ENCODE measurements at places on chromosomes 11 and 22.

DNA sequence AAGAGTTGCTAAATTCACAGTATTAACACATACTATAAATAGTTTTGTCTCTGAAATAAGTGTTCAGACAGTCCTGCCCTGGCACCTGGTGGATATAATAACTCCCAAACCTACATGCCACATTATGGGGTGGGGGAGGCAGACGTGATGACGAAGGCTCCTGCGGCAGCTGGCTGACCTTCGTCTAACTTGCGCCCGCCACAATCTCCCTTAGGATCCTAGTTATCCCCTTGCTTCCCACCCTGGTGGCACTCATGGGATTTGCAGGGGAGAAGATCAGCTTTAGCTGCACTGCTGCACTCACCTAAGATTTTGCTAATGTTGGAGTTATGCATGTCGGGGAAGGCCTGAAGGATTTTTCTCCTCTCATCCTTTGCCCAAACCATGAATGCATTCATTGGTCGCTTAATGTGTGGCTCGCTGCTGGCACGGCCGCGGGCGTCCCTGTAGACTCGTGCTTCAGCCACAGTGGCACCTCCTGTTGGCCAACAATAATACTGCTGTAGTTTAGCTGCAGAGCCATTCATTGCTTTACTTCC is 367.6 kb downstream of the SOX6 start:
- DNase-seq: no peak

DNA sequence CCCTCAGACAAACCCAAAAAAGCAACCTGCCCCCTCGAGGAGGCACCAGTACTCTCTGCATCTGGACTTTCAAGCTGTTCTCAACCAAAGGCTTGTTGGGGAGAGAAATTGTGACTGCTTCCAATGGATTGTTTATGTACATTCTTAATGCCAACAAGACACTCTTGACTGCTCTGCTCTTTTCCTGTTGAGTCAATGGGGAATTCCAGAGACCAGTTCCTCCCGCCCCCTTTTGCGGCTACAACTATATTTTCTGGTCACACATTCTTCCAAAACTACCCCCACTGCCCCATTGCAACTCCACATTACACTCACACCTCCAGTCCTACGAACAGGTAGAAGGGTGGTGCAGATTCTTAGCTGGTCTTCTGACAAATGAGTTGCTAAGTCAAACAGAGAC is 187.0 kb downstream of the DSCAML1 start:
- DNase-seq: no peak

GRCh38 chr11:97506076-97506759 is 1116.4 kb downstream of the JRKL start:
- no peak for DNase-seq

- DNase-seq: no peak
Observed at GRCh38 chr11:22681281-22681812, 14.9 kb downstream of the GAS2 start.

- DNase-seq: no peak
Observed at GRCh38 chr11:70667767-70668166, 269.4 kb downstream of the CTTN start.

DNA sequence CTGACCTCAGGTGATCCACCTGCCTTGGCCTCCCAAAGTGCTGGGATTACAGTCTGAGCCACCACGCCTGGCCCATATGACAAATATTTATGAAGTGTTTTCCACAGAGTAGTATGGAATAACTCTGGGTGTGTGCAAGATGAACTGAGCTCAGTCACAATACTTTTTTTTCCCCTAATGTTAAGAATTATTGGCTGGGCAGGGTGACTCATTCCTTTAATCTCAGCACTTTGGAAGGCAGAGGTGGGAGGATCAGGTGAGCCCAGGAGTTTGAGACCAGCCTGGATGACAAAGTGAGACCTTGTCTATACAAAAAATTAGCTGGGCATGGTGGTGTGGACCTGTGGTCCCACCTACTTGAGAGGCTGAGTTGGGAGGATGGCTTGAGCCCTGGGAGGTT is 6.4 kb downstream of the PTPRJ start:
- no peak for DNase-seq

DNA sequence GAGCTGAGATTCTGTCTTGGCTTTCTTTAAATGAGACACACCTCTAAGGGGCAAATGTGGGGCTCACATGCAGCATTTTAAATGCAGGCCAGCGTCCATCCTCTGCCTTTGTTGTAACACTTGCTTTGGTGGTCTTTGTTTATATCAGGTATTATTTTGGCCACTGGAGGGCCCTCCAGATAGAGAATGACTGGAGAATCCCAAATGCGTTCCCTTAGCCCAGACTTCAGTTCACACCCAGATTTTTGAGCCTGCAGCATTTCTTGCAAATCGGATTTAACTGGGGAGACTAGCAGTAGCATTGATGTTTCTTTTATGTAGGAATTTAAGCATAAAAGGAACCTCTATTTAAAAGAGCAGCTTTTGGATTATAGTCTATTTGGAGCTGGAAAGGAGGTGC is 200.2 kb upstream of the SORL1-AS1 start:
- DNase-seq: no peak

GRCh38 chr11:24872651-24873311 is 375.9 kb downstream of the LUZP2 start:
- DNase-seq: no peak

DNA sequence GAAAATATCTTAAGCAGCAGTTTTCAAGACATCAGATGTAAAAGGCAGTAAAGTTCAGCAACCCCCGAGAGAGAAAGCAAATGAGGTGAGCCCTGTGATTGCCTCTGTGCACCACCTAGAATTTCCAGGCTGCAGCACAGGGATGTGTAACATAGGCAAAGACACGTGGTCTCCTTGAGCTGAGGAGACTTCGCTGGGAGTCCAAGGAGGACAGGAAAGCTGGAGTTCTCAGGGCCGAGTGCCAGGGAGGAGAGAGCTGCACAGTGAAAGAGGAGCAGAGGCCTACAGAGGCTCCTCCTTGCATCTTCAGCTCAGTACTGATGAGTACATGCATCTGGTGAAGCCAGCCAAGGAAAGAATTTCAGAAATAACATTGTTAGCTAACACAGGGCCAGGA is 17.6 kb upstream of the TOLLIP start:
- DNase-seq: no peak

- no peak for DNase-seq
Observed at GRCh38 chr22:25007444-25008106, 55.1 kb downstream of the KIAA1671 start.

DNA sequence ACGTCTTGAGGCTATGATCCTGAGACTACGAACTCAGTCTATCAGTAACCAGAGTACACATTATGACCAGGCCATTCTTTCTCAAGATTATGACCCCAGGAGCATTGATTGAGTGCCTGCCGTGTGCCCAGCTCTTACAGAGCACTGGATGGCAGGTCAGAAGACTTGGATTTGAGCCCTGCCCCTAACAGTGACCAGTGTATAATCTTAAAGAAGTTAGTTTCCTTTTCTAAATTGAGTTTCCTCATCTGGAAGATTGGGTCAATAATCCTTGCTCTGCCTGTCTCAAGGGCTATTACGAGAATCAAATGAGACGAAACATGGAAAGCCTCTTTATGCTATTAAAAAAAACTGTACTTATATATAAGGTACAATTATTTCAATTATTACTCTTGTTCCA is 38.2 kb downstream of the SLCO2B1 start:
- no peak for DNase-seq

- DNase-seq: no peak
Observed at GRCh38 chr11:125148743-125149142, 15.8 kb upstream of the PKNOX2 start.

- no peak for DNase-seq
Observed at GRCh38 chr22:17397756-17398547, 28.7 kb downstream of the CECR2 start.

- no peak for DNase-seq
Observed at GRCh38 chr11:68904248-68904847, 657 bp downstream of the IGHMBP2 start.

DNA sequence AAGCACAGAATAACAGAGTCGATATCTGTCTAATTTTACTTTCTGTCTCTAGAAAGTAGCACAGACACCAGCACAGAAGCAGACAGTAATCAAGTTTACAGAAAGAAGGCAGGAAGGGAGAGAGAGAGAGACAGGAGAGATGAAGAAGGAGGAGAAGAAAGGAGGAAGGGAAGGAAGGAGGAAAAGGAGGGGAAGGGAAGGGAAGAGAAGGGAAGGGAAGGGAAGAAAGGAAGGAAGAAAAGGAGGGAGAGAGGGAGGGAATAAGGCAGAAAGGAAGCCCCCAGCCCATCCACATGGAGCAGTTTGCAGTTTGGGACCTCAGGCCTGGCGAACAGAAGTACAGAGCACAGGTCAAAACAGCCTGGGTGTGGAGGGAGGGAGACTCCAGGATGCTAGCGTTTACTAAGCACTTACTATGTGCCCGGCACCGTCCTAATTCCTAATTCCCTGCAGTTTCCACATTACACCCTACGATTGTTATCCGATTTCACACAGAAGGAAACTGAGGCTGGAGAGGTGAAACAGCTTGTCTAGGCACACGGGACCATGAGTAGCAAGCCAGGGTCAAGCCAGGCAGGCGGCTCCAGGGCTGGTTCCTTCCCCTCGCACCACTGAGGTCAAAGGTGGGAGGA is 46.0 kb upstream of the WNT7B start:
- DNase-seq: no peak

- no peak for DNase-seq
Observed at GRCh38 chr11:35838071-35838470, 105.8 kb upstream of the LDLRAD3 start.

- DNase-seq: no peak
Observed at GRCh38 chr22:29212743-29213142, 7.0 kb downstream of the EMID1 start.

GRCh38 chr22:42945736-42946135 is 69.2 kb downstream of the PACSIN2 start:
- DNase-seq: no peak

DNA sequence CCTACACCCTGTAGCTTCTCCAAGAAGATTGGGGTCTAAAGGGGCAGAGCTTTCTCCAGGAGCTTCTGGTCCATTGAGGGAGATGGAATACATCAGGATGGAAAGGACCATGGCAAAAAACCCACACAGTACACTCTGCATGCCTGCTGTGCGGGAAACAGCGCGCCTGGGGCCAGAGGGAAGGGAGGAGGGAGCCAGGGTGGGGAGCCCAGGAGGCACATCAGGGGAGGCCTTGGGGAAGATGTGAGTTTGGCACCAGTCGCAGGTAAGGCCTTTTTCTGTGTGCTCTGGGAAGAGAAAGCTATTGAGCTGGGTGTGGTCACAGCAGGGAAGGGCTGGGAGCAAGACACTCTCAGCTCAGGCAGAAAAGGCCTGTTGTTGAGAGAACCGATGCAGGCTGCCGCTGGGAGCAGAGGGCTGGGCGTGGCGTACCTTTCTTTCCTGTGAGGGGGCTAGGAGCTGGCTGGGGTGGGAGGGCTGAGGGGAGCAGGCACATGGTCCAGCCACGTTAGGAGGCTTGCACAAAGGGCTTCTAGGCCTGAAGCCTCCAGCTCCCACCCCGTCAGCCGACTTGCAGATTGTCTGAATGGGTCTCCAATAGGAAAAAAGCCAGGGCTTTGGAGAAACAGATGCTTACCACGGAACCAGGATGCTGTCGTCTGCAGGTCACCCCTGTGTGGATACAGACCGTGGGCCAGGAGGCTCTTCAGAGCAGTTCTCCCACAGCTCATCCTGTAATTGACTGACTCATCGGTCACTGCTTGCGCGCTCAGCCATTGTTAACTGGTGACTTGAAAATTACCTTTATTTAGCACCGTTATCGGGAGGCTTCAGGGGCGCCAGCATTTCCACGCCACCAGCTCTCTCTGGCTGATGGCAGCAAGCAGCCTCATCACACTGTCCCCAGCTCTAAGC is 237.3 kb downstream of the ST3GAL4 start:
- DNase-seq: no peak

DNA sequence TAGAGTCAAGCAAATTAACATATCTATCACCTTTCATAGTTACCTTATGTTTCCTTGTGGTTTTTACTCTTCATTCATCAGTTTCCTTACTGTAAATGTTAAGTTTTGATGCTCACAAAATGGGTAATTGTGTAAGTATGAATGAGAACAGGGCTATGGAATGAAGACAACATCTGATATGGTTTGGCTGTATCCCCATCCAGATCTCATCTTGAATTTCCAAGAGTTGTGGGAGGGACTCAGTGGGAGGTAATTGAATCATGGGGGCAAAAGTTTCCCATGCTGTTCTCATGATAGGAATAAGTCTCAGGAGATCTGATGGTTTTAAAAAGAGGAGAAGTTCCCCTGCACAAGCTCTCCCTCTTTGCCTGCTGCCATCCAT is 107.6 kb downstream of the CCDC34 start:
- DNase-seq: no peak

- no peak for DNase-seq
Observed at GRCh38 chr11:114257621-114258558, 38.3 kb upstream of the NNMT start.

DNA sequence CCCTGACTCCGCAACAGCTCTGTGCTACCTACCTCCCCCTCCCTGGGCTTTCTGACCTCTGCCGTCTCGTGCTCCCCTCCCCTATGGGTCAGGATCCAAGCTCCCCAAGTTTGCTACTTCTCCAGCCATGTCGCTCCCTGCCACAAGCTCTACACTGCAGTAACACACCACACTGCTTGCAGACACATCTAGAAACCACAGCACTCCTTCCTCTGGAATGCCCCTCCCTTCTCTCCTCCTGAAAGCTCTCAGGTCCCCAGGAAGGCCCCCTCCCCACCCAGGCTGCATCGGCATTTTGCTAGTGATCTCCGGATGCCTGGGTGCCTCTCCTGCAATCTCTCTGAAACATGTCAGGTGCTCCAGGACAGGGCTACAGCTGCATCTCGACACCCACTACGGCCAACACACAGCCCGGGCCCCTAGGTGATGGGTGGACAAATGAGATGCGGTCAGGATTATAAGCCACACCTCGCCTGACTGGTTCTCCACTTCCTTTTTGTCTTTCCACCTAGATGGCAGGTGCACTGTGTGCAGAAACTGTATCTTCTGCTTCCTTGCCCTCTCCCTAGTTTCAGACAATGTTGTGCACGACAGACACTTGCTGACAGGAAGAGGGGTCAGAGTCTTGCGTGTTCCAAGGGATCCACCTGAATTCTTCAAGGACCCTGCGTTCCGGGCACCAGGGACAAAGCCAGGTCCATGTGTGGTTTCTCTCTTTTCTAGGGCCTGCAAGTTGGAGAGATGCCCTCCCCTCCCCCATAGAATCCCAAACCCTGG is 22.9 kb downstream of the RPUSD4 start:
- no peak for DNase-seq
